ENCODE measurements at places on chromosomes 2 and 18.

GRCh38 chr2:70703900-70704549 is 64.0 kb downstream of the ADD2 start:
- DNase-seq = peak; percentile 23

DNA sequence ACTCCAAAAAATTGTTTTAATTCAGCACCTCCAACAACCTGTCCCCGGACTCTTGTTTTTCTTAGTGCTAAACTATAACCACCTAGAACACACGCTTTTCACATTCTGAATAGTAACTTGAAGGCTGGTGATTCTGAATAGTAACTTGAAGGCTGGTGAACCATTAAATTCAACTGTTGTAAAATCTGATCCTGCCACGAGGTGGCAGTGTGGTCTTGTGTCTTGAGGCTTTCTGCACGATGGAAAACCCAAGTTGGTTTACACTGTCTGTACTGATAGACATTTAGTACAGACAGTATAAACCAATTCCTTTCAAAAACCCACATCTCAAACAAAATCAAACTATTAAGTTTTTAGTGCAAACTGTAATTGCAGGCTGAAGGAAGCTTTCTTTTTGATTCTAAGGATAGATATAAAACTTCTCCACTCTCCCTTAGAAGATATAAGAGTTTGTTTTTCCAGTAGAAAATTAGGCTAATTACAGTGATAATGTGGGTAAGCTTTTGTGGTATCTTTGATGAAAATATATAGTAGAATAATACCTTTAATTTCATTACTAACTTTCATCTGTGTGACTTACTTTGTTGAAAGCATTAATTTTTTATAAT is 57.6 kb downstream of the VAPA start:
- peak; percentile 52 for DNase-seq

- no peak for DNase-seq
Measured at GRCh38 chr2:181853696-181854095, 37.8 kb upstream of the ITPRID2 start.

DNA sequence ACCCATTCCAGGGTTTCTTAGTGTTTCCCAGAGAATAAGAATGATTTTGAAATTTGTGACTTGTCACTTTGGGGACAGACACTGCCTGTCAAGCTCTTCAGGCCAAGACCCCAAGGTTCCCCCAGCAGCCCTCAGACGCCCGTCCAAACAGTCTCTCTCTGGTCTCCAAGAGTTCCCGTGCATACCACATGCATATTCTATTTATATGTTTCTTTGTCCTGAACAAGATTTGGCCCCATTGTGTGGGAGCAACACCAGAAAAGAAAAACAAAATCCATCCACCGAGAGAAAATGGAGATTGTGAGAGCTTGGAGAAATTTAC is 52.2 kb upstream of the CTAGE1 start:
- DNase-seq = no peak

GRCh38 chr2:175937216-175937615 is 64.9 kb downstream of the LNPK start:
- DNase-seq = no peak

DNA sequence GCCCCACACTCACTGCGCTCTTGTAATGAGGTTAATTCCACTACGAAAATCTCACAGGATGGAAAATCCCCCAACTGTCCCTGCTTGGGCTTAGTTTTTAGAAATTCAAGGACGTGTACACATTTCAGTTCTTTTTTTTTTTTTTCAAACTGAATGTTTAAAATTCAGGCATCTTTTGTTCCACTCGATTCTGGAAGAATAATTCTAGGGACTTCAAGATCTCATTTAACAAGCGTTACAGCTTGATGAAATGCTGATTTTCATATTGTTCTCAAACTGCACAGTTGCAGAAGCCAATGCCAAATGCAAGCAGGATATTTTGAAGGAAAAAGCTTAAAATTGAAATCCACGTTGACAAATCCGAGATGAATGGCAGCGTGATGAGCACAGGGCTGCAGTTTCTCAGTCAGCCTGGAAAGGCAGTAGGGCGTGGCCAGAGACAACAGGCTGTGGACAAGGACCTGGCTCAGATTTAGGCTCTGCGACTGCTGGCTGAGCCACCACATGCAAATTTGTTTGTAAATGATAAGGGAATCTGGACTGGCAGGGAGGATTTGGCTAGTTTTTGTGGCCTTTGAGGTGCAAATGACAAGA is 128.1 kb upstream of the MYCN start:
- no peak for DNase-seq

DNA sequence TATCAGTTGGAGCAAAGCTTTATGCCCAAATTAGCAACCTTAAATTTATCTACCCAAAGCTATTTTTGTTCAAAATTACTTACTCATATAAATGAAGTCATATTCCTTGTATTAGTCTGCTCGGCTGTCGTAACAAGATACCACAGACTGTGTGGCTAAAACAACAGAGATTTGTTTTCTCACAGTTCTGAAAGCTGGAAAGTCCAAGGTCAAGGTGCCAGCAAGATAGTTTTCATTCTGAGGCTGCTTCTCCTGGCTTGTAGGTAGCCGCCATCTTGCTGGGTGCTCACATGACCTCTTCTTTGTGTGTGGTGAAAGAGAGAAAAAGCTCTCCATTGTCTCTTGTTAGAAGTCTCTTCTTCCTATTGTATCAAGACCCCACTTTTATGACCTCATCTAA is 15.7 kb upstream of the DPP10 start:
- no peak for DNase-seq

DNA sequence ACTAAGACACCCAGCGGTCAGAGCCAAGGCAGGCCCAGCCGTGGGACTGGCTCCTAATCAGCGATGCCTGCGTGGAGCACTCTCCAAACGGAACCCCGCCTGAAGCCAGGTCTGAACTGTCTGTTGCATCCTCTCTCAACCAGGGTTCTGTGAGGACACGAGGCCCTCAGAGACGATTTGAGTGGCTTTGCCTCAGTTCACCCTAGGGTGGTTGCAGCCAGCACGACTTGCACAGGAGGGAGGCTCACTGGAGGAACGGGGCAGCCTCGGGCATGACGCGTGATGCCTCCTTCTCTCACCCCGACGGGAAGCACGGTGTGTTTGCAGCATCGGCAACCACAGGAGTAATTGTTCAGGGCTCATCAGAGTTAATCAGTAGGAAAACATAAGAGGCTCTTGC is 336.4 kb downstream of the EIPR1 start:
- DNase-seq = no peak

DNA sequence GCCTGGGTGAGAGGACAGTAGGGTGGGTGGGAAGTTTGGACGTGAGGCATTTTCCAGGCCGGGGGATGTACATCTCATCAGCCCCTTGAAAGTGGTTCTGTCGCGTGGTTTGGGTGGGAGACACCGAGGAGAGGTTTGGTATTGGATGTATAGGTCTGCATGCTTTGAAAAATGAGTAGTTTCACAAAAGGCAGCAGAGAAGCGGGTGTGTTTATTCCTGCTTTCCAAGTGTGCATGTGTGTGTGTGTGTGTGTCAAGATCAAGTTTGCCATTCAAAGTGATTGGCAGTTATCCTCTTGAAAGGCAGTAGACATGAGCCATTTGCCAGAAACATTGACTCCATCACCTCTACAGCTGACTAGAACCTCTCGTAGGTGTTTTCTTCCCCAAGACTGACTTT is 423.1 kb upstream of the POU3F3 start:
- no peak for DNase-seq

- DNase-seq = no peak
Measured at GRCh38 chr2:216090369-216090786, 8.7 kb downstream of the TMEM169 start.

DNA sequence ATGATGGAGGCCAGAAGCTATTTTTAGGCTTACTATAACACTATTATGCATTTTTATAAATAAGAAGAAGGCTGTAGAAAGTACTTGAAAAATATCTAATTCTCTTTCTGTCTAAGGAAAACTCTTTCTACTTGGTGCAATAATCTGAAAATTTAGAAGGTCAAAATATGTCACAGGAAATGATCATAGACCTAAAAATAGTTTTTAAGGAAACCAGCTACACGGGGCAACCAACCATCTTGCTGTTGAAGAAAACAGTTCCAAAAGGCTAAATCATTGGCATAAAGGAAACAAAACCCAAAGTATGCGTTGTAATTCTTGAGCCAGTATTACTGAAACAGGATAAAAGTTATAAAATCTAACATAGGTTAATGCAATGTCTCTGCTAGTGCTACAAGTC is 40.2 kb downstream of the SOCS6 start:
- no peak for DNase-seq

DNA sequence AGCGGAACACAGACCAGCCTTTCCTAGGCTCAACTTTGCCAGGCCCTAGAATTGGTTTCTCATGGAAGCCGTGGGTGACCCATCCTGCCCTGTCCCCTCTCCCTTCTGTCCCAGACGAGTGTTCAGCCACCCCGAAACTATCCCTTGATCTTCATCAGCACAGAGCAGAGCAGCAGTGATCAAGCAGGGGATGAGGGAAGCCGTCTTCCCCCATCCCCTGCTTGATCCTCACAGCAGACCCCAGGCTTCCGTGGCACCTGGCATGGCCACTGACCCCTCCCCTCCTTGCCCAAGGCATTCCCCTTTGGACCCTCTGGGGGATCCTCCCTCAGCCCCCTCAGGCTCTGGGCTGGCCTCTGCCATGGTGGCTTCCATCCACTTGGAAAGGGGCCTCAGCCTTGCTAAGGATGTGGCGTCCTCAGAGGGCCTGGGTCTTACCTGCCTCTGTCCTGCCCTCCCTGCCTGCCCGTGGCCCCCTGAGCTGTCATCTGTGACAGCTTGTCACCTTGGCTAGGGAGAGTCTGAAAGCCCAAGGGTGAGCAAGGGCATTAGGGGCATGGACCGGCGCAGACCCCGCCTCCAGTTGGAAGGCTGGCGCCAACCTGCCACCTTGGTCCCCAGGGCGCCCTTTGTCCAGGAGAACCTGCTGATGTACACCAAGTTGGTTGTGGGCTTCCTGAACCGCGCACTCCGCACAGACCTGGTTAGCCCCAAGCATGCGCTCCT is 10.4 kb upstream of the CCDC74A start:
- no peak for DNase-seq

DNA sequence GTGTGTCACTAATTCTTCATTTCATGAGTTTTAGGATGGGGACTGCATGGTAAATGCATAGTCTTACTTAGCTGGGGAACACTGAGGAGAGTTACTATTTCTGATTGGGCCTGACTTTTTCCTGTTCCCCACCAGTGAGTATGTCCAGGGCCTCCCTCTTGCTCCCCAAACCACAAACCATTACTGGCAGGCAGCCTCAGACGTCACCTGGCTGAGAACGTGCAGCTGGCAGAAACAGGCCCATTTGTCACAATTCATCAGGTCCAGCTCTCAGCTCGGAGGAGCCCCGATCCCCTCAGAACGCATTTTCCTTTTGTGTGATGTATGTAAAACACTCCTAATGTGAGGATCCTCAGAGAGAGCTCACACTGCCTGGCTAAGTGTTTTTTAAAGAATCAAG is 71.7 kb upstream of the SIX3 start:
- no peak for DNase-seq

DNA sequence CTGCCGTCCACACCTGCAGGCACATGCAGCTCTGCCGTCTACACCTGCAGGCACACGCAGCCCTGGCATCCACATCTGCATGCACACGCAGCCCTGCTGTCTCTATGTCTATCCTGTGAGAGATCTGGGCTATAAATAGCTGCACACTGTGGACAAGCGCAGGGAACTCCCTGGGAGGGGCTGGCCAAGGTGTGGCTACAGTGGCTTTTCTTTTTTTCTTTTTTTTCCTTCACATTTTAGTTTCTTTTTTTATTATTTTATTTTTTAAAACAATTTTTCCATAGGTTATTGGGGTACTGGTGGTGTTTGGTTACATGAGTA is 42.0 kb downstream of the TMEM182 start:
- no peak for DNase-seq

- DNase-seq = no peak
Measured at GRCh38 chr18:52844323-52844722, 504.3 kb downstream of the DCC start.

DNA sequence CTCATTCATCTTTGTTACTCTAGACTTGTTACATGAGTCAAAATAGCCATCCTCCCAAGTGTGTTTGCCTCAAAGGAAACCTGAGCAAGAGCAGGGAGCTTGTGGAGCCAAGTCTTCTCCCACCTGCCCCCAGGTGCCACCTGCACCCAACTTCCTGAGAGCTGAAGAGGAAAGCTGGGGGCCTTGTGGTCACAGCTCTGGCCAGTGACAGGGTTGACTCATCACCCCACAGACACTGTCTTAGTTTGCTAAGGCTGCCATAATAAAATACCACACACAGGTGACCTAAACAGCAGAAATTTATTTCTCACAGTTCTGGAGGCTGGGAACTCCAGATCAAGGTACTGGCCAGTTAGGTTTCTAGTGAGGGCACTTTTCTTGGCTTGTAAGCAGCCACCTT is 99.6 kb downstream of the TPGS2 start:
- DNase-seq = no peak

DNA sequence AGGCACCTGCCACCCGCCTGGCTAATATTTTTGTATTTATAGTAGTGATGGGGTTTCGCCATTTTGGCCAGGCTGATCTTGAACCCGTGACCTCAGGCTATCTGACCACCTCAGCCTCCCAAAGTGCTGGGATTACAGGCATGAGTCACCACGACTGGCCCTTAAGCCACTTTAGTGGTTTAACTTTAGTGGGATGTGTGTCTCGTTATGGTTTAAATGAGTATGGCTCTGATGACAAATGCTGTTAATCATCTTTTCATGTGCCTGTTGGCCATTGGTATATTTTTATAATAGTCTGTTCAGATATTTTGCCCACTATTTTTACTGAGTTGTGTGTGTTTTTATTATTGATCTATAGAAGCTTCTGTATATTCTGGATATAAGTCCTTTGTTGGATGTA is 205.9 kb downstream of the MYO1B start:
- DNase-seq = no peak

GRCh38 chr2:159175182-159175581 is 111.3 kb downstream of the WDSUB1 start:
- no peak for DNase-seq

DNA sequence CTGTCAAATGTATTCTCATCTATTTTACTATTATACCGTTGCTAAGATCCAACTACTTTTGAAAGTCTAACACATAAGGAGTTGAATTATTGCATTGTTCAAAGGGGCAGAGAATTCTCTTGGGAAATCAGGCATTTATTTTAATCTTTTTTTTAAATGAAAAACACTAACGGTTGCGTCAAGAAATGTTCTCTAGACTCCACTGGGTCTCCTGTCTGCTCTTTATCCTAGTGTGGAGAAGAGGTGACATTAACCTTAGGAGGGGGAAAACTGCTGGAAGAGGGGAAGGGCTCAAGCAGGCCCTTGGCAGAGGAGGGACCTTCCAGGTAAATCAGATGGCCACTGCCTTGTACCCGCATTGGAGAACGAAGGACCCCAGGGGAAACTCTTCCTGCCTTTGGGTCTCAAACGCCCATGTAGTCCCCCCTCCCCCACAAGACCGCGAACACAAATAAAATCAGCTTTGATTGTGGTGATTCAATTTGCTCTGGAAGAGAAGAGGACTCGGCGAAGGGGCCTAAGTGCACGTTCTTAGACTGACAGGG is 1.1 kb upstream of the APCDD1 start:
- no peak for DNase-seq

GRCh38 chr18:74068296-74068695 is 79.3 kb downstream of the FBXO15 start:
- no peak for DNase-seq

- DNase-seq = no peak
Measured at GRCh38 chr18:54147439-54147838, 77.0 kb downstream of the MBD2 start.

- no peak for DNase-seq
Measured at GRCh38 chr2:100042562-100042961, 99.8 kb downstream of the AFF3 start.

Measured in GM04504 (cell line).